ENCODE measurements at places on chromosomes 2 and 18. TPM values are rescaled to one million over a fixed set of nuclear protein-coding genes. Genes with fewer than 3 reads are reported as not detected.
A peak's percentile ranks its signal among the peaks of the same experiment; 100 is the strongest.

The VWC2L gene
- not detected for total RNA-seq

The C1QL2 gene
- total RNA-seq: not detected

The SH3YL1 gene
- total RNA-seq: 19.6 TPM

The ALPG gene
- total RNA-seq: not detected

The CWC22 gene
- 21.9 TPM for total RNA-seq

The MARCHF4 gene
- total RNA-seq: not detected

The REG3G gene
- not detected for total RNA-seq

The STAM2 gene
- 16.5 TPM for total RNA-seq

DNA sequence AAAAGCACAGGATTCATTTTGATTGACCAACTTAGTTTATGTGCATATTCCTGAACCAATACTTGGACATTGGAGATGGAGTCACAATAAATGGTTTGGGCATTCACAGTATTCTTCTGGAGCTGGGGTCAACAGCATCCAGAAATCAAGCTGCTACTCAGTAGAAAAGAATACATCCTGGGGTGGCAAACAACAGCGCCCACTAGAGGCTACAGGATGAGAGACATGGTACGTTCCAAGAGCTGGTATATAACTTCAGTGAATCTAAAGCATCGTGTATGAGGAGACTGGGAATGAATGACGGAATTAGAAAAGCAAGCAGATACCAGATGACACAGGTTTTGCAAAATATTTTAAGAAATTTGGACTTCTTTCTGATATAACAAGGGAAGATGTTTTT lies 142.9 kb upstream of the FIGN start:
- no peak overlapping the region for H3K27ac ChIP-seq
- no peaks in the 10 kb centered on the region for H3K36me3 ChIP-seq
- H3K4me3 ChIP-seq: no peak overlapping the region
- no peaks in the 10 kb centered on the region for H3K27me3 ChIP-seq

DNA sequence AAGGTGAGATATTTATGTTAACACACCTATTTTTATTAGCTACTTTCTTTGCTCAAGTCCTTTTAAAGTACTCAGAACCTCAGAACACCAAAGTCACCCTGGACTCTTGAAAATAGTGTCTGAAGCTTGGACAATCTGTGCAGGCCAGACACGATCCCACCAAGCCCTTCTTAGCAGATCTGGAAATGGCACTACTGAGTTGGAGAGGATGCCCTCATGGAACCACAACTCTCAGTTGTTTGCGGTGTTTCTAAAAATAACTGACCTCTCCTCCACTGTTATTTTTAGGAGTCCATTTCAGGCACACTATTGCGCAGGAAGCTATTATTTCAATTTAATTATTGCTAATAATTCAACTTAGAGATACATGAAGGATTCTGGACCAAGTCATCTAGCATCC lies 103.5 kb upstream of the ITGB6 start:
- no peaks in the 10 kb centered on the region for H3K27me3 ChIP-seq
- no peak overlapping the region for H3K4me3 ChIP-seq
- DNase-seq: no peak
- H3K4me1 ChIP-seq: peaks cover 31% of the 10 kb centered on the region

DNA sequence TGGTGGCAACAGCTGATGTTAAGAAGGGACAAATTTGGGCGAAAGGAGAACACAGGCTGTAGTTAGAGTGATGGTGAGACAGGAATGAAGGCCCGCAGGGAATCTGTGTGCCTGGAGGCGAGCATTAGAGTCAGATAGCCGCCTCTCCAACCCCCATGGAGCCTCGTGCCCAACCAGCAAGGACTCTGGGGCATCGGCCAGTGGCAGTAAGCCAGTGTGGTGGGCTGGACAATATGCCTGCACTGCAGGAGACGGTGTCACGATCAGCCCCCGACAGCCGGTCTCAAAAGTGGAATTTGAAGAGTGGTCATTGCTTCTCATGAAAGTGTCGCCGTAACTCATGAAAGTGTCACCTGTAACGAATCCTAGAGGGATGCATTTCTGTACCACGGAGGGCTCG lies 249.4 kb downstream of the ALPK2 start:
- no peaks in the 10 kb centered on the region for H3K36me3 ChIP-seq
- no peak for DNase-seq
- H3K4me1 ChIP-seq: no peaks in the 10 kb centered on the region
- H3K4me3 ChIP-seq: no peak overlapping the region
- no peaks in the 10 kb centered on the region for H3K27me3 ChIP-seq
- no peak overlapping the region for H3K27ac ChIP-seq

- H3K36me3 ChIP-seq: no peaks in the 10 kb centered on the region
- DNase-seq: no peak
- peaks cover 16% of the 10 kb centered on the region for H3K27me3 ChIP-seq
- no peak overlapping the region for H3K27ac ChIP-seq
Observed at GRCh38 chr18:36673452-36673851, 155.3 kb downstream of the TPGS2 start.

DNA sequence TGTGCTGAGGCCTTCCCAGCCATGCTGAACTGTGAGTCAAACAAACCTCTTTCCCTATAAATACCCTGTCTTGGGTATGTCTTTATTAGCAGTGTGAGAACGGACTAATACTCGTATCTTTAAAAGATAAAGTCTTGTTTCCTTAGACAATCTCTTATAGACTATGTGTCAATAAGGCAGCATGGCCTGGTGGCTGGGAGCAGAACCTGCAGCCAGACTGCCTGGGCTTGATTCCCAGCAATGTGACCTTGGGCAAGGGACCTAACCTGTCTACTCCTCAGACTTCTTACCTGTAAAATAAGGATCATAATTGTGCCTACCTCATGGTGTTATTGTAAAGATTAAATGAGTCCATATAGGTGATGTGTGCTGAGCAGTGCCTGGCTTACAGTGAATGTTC lies 198.7 kb downstream of the CDH20 start:
- no peaks in the 10 kb centered on the region for H3K36me3 ChIP-seq
- H3K27me3 ChIP-seq: peaks cover 3% of the 10 kb centered on the region
- H3K4me1 ChIP-seq: no peaks in the 10 kb centered on the region
- H3K4me3 ChIP-seq: no peak overlapping the region

- no peak for DNase-seq
- H3K36me3 ChIP-seq: no peaks in the 10 kb centered on the region
Observed at GRCh38 chr18:79849328-79850207, 51.8 kb downstream of the KCNG2 start.

GRCh38 chr2:208025814-208026184 lies 472 bp upstream of the PLEKHM3 start:
- peak overlapping the region; percentile 94 for H3K4me3 ChIP-seq
- peak; percentile 23 for DNase-seq
- H3K27ac ChIP-seq: peak overlapping the region; percentile 93

GRCh38 chr2:223815884-223816570 lies 21.4 kb downstream of the AP1S3 start:
- no peak for DNase-seq
- H3K36me3 ChIP-seq: no peaks in the 10 kb centered on the region
- H3K27ac ChIP-seq: no peak overlapping the region
- H3K27me3 ChIP-seq: no peaks in the 10 kb centered on the region
- no peak overlapping the region for H3K4me3 ChIP-seq
- no peaks in the 10 kb centered on the region for H3K4me1 ChIP-seq

DNA sequence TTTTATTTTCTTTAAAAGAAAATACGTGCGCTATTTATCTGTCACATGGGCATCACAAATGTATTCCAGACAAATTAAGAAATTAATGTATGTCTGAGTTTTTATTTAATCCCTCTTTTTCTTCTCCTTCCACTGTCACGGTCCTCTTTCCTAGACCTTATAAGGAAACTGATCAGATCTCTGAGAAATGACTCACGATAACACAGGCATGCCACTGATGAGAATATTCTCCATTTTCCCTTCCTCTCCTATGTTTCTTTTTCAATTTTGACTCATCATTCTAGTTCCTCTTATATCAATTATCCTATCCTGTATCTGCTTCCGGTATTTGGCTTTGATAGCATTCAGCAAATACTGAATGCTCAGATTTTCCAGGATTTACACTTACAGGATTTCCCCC lies 121.8 kb downstream of the DSC3 start:
- no peaks in the 10 kb centered on the region for H3K27me3 ChIP-seq
- DNase-seq: no peak

DNA sequence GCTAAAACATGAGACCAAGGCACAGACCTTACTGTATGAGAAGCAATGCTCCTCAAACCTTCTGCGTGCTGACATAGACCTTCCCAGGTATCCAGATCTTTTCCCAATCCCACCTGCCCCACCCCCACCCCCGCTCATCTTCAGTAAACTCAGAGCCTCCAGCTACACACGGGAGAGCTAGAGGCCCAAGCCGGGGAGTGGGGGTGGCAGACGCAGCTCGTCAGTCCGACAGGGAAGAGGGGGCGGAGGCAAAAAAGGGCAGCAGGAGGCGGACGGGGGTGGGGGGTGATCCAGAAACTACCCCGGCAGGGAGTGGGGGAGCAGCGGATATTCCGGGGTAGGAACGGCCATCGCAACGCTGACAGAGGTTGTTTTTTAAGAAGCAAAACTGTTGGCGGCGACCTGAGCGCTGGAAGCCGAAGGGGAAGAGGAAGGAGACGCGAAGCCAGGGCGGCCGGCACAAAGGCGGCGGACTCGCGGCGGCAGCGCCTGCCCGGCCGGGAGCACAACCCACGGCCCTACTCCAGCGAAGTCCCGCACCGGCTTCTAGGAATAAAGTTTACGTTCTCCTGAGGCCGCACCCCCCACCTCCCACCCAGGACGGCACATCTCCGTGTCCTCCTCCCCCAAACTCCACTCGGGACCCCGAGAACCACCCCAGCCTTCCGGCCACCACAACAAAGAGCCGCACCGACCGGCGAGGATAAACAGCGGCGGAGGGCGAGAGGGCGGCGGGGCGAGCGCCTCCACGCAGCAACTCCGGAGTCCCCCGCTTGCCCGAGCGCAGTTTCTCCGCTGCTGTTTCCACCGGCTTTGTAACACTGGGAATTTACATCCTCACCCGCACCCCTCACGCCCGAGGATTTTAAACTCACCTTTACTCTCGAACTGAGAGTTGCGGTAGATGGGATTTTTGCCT lies 722 bp downstream of the BAZ2B start:
- peaks cover 14% of the 10 kb centered on the region for H3K4me1 ChIP-seq
- peaks cover 26% of the 10 kb centered on the region for H3K27me3 ChIP-seq
- peak overlapping the region; percentile 77 for H3K4me3 ChIP-seq
- DNase-seq: peak; percentile 26
- H3K36me3 ChIP-seq: peaks cover 3% of the 10 kb centered on the region
- peak overlapping the region; percentile 50 for H3K27ac ChIP-seq

DNA sequence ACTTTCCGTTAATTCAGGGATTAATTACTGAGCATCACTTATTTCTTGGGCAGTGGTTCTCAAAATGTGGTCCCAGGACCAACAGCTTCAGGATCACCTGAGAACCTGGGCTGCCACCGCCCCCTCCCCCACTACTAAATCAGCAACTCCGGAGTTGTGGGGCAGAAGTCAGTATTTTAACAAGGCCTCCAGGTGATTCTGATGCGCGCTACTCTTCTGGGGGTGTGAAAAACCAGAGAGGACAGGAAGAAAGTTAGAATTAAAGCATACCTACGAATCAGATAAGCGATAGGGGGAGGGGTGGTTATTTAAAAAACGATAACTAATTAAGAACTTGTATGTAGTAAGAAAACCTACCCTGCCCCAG lies 319 bp downstream of the ZSCAN30 start:
- H3K36me3 ChIP-seq: peaks cover 71% of the 10 kb centered on the region
- H3K4me3 ChIP-seq: peak overlapping the region; percentile 98
- peaks cover 47% of the 10 kb centered on the region for H3K4me1 ChIP-seq
- H3K27me3 ChIP-seq: no peaks in the 10 kb centered on the region
- H3K27ac ChIP-seq: peak overlapping the region; percentile 97

DNA sequence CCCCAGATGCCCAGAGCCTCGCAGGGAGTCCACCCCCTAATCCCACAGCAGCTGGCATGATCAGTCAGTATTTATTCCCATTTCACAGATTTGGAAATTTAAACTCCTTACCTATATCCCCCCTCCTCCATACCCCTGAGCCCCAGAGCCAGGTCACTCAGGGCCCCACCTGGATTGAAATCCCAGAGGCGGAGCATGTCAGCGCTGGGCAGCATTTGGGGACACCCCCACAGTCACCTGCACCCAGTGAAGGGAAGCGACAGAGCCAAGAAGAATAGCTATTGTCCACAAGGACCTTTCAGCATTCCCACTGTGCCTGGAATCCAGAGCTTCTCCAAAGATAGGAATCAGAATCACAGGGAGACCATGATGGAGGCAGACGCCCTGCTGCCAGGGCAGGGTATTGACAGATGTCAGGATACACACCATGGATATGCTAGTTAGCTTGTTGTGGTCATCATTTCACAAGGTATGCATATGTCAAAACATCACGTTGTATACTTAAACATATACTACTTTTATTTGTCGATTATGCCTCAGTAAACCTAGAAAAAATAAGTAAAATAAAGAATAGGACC lies 968 bp upstream of the ASTL start:
- H3K27me3 ChIP-seq: no peaks in the 10 kb centered on the region
- no peak overlapping the region for H3K27ac ChIP-seq
- H3K36me3 ChIP-seq: peaks cover 12% of the 10 kb centered on the region
- H3K4me1 ChIP-seq: peaks cover 26% of the 10 kb centered on the region

DNA sequence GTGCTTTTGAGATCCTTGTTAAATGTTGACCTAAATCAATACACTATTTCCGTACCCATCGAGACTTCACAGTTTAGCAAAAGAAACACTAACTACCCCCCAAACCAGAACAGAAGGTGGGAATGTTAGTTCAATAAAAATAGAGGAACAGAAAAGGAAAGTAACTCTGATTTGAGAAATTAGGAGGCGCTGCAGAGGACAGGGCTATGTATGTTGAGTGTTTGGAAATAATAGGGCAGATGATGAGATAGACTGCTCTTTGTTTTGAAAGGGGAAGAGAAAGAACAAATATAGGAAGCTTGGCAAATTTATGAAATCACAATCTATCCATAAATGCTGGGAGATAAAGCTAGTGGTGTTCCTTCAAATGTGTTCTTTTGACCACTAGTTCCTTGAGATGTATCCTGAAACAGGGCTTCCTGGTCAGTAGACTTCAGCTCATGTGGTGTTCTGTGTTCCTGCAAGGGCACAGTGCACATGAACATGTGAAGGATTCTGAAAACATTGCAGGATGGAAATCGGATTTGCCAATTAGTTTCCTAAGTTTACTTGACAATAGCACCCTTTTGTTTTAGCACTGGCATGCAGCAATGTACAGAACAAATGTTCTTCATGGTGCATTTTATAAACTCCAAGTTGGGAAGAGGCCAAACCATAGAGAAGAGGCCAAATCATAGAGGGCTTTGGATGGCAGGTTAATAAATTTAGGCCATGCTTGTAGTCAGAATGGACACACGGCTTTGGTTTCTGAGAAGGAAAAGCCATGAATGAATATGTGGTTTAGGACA lies 39.8 kb downstream of the RHBDD1 start:
- no peaks in the 10 kb centered on the region for H3K27me3 ChIP-seq
- H3K27ac ChIP-seq: no peak overlapping the region
- H3K4me3 ChIP-seq: no peak overlapping the region
- H3K4me1 ChIP-seq: peaks cover 8% of the 10 kb centered on the region
- no peak for DNase-seq

GRCh38 chr2:113175736-113176695 lies 2.2 kb downstream of the PSD4 start:
- DNase-seq: peak; percentile 48
- peaks cover 82% of the 10 kb centered on the region for H3K4me1 ChIP-seq
- H3K36me3 ChIP-seq: peaks cover 92% of the 10 kb centered on the region
- H3K27me3 ChIP-seq: peaks cover 2% of the 10 kb centered on the region
- H3K4me3 ChIP-seq: peak overlapping the region; percentile 84

GRCh38 chr2:85303780-85304531 lies 23.8 kb downstream of the TGOLN2 start:
- H3K27me3 ChIP-seq: peaks cover 10% of the 10 kb centered on the region
- H3K36me3 ChIP-seq: no peaks in the 10 kb centered on the region
- DNase-seq: no peak
- peaks cover 15% of the 10 kb centered on the region for H3K4me1 ChIP-seq
- H3K27ac ChIP-seq: no peak overlapping the region

Data from activated CD4-positive, alpha-beta T cell treated with anti-CD3 and anti-CD28 coated beads, Interleukin-2, amount 10 ng/mL, durations not matched to agents 7 days and 5 days (primary cell).